Stimulated activated CD8-positive, alpha-beta memory T cell treated with anti-CD3 and anti-CD28 coated beads, Interleukin-4, amount 100 ng/mL, for 1 hour (primary cell): ENCODE measurements at places on chromosomes 3 and 15.

DNA sequence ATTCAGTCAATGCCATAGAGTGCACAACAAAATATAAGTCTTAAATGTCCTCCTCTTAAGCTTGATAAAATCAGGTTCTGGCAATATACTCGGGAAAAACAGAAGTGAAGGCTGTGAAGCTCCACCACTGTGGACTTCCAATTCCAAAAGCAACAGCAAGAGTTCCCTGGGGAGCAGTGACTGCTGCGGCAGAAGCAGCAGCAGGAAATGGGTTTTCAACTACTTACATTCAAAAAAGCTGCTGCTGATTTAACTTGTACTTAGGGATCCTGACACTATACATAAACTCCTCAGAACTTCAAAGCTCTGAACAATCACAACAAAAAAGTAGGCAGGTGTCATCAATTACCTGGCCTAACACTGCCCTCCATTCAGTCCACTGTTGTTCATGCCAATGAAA, 4.7 kb downstream of the CEP152 start:
- DNase-seq = no peak

- no peak for DNase-seq
These were observed 23.3 kb upstream of the ENTPD3 start for GRCh38 chr3:40363674-40364073.

- no peak for DNase-seq
These were observed 276.3 kb upstream of the MCTP2 start for GRCh38 chr15:93954985-93955571.

DNA sequence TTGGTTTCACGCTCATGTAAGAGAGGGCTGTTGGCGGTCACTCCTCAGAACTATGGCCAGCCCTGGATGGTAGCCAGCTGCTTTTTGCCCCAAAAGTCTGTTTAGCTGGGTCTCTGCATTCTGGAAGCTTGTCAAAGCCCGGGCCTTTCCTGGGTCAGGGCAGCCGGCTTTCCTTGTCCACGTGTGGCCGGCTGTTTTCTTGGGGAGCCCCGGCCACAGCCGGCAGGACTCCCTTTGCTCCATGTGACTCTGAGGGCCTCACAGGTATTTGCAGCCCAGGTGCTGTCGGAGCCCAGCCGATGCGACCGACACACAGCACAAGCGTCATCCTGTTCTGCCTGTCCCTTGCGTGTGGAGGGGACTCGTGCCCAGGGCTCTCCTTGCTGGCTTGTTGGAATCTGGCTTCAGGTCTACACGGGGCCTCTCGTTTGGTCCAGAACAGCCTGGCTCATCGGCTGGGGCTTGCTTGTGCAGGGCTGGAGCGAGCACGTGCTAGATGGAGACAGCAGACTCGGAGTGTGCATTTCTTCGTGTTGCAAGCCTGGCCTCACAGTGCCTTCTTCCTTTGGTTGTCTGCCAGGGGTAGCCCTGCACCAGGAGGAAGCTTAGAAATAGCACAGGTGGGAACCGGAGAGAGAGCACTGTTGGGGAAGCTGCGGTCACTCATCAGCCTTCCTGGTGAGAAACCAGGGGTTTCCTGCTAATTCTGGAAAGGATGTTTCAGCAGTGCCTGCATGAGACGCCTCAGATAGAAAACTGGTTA, 51.5 kb downstream of the PGPEP1L start:
- no peak for DNase-seq

DNA sequence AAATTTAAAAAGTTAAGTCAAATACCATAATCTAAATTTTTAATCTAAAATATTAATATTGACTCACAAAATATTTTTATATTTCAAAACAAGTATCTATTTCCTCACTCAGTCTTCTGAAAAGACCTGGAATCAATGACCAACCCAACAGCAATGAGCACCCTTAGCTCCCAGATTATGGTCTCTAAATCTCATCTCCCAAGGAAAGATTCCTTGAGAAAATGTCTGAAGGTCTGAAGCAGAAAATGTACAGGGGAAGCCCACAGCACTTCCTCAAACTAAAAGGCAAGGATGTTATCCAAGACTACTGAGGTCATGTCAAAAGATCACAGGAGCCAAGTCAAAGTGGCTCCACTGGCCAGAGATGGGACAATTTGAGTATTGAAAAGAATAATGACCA, 51.0 kb upstream of the SLCO2A1 start:
- DNase-seq = no peak

DNA sequence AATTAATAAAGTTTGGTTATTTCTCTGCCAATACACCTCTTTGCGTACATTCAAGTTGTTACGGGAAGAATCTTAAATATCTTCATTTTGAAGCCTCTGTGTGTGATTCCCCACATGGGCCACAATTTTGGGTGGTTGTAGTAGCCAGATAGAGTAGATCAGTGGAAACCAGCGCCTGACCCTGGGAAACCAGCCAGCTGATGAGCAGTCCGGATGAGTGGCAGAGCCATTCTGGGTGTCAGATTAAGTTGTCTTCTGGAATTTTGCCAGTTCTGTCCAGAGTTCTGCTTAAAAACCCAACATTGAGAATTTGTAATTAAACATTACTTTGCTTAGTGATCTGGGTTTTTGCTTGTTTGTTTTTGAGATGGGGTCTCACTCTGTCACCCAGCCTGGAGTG, 49.7 kb downstream of the MRPS25 start:
- no peak for DNase-seq

GRCh38 chr15:40250771-40251483, 12.1 kb downstream of the PAK6 start:
- no peak for DNase-seq

GRCh38 chr3:143206955-143207337, 87.4 kb downstream of the CHST2 start:
- no peak for DNase-seq

DNA sequence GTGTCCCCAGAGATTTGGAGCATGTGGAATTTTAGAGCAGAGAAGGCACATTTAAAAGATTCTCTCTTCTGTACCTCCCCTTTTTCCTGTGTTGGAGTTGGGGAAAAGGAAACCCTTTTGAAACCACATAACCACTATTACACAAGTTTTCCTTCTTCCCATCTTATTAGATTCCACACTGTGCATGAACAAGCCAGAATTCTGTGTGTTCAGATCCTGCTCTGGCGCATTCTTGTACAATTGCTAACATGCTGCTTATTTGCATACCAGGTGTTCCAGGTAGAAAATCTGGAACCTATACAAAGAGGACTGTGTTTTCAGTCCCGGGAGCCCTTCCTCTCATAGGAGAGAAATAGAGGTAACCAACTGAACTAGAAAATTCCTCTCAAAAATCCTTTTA, 2.6 kb upstream of the CIB2 start:
- no peak for DNase-seq

DNA sequence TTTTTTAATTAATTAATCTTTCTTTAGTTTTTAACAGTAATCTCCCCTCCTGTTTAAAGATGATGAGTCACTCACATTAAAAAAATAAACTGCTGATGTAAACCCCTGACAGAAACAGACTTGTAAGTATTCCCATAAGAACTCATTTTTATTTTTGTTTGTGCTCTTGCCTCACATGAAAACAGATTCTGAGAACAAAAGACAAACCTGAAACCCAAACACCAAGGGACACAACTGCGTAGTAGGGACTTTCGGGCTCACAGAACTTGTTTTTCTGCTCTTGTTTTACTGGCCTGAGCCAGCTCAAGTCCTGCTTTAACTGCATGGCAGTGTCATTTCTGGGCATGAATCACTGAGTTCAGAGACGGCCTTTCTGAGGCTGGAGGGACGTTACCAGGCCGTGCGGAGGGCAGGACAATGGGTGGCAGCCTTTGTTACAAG, 600.8 kb downstream of the FOXP1 start:
- DNase-seq = no peak

GRCh38 chr3:141229132-141229531, 2.5 kb upstream of the PXYLP1 start:
- no peak for DNase-seq

DNA sequence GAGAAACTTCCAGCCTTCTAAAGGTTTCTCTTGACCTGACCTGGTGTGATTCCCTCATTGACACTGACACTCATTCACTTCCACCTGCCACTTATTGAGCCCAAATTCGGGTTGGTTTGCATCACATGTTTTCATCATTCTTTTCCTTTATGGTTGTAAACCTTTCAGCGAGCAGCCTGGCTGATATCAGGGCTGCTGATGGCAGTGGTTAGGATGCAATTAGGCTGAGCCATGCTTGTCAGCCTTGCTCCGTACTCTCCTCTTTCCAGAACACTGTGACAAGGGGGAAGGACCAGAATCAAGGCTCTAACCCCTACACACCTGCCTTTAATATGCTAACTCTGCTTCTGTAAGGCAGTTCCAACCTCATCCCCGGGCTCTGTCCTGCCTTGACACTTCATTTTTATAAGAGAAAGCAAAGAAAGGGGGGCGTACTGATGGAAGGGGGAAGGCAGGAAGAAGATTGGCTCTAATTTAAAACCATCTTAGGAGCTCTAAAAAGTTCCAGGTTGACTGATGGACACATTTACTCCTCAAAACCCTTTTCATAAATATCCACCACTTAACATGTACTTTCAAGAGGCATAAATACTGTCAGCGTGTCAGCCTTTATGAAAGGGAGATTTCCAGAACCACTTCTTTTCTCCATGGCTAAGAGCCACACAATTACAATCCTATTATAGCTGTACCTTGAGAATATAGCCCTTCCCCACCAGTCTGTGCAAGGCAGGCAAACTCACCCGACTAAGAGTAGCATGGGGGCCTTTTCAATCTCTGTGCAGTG, 5.7 kb downstream of the NMNAT3 start:
- DNase-seq = no peak

DNA sequence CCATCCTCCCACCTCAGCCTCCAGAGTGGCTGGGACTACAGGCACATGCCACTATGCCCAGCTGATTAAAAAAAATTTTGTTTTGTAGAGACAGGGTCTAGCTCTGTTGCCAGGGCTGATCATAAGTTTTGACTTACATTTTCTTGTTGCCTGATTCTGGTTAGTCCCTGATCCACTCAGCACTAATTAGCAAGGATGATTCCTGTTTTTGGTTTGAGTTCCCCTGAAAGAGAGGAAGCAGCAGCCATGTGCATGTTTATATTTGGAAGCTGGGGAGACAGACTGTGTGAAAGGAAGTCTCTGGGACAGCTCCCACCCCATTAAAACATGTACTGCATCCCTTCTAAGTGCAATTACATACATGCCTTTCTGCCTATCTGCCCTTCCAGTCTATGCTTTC, 3.6 kb upstream of the NCK1 start:
- no peak for DNase-seq

DNA sequence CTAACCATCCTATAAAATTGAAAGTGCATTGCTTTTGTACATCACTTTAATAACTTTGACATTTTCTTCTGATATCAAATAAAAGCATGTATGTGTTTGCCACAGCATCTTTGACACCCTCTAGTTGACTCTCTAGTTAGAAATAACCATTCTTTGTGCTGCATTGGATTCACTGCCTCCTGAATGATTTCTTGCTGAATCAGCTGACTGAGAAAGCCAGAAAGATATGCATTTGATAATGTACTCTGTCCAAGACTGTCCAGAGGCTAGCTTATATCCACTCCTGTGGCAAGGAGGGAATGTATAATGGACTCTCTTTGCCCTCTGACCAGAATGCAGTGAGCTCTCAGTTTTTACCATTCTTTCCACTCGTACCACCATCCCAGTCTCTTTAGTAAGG, 6.2 kb downstream of the RAB11A start:
- DNase-seq = no peak

DNA sequence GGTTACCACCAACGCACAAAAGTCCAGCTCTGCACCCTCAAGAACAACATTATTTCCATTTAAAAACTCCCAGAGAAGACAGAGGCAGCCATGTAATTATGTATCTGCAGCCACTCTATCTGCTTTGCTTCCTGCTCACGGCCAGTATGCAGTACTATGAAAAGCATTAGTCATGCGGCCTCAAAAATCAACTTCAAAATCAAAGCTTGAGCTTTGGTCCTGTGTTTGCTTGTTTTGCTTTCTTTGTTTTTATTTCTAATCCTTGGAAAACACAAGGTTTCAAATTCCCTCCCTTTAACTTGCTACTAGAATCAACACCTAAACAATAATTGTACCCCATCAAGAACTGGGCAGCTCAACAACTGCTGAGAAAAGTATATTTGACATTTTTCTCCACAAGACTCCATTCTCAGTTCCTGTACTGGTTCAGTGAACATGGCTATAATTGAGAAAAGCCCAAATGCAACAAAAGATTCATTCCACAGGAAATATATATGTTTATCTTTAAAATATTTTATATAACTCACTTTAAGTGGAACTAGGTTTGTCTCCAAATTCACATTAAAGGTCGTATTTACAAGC, 37.6 kb downstream of the GBE1 start:
- no peak for DNase-seq
